ENCODE measurements at places on chromosomes 6 and 20. TPM values are rescaled to one million over a fixed set of nuclear protein-coding genes. Genes with fewer than 3 reads are reported as not detected.
A peak's percentile ranks its signal among the peaks of the same experiment; 100 is the strongest.

IMPG1 gene
- total RNA-seq, result not detected

NHLRC1 gene
- total RNA-seq, result 0.83 TPM

- H3K27ac ChIP-seq, result no peak overlapping the region
- peaks cover 6% of the 10 kb centered on the region for H3K4me1 ChIP-seq
- no peaks in the 10 kb centered on the region for H3K27me3 ChIP-seq
- H3K4me3 ChIP-seq, result no peak overlapping the region
- no peaks in the 10 kb centered on the region for H3K36me3 ChIP-seq
These were observed 72.2 kb downstream of the PLCB4 start for GRCh38 chr20:9141070-9141469.

DNA sequence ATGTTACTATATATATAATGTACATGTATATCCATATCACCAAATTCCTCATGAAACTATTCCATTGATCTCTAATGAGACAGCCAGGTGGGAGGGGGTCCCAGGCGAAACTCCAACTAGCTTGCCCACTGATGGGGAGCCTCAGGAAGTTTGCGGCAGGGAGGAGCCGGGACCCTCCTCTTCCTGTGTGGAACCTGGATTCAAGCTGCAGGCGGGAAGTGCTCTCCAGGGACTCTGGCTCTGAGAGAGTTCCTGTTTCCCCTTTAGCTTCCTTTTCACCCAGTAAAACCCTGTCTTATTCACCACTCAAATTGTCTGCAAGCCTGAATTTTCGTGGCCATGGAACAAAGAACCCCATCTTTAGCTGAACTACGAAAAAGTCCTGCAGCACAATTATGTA is 152.2 kb downstream of the OPN5 start:
- H3K4me3 ChIP-seq, result no peak overlapping the region
- no peak for DNase-seq
- no peaks in the 10 kb centered on the region for H3K27me3 ChIP-seq

TUBE1 gene
- total RNA-seq, result 15.6 TPM

DNA sequence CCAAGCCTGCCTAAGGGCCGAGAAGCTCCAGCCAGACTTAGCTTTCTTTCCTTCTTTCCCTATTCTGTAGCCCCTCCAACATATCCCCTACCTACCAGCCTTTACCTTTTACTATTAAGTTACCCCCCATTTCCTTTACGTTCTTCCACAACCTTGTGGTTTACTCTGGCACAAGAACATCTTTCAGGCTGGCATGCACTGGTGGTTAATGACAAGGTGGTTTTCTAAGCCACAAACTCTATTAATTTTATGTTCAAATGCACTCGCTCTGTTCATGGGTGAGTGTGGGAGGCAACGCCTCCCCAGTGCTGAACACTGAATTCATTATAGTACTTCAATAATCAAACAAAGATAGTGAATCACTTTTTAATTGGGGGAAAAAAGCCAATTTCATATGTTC is 64.4 kb downstream of the TRERF1 start:
- DNase-seq, result no peak
- H3K27me3 ChIP-seq, result no peaks in the 10 kb centered on the region
- H3K4me3 ChIP-seq, result no peak overlapping the region
- H3K27ac ChIP-seq, result no peak overlapping the region
- no peaks in the 10 kb centered on the region for H3K36me3 ChIP-seq

ADGRF1 gene
- 0.83 TPM for total RNA-seq

DNA sequence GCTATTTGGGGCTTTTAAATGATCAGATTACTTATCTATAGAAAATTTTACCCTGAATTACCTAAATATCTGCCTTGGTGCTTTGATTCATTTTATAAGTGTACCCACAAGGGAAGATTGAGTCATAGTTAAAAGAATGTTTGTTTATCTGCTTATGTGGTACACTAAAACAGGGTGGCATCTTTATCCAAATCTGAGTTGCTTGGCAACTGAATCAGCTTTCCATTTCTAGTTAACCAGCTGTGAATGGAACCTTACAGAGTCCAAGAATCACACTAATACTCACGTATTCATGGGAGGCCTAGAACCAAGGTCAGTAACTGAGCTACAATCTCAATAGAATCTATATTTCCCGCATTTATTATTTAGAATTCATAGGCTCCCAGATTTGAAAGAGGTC is 44.0 kb upstream of the CAP2 start:
- DNase-seq, result no peak
- peaks cover 10% of the 10 kb centered on the region for H3K4me1 ChIP-seq
- no peak overlapping the region for H3K4me3 ChIP-seq
- H3K27ac ChIP-seq, result no peak overlapping the region
- H3K27me3 ChIP-seq, result no peaks in the 10 kb centered on the region

DNA sequence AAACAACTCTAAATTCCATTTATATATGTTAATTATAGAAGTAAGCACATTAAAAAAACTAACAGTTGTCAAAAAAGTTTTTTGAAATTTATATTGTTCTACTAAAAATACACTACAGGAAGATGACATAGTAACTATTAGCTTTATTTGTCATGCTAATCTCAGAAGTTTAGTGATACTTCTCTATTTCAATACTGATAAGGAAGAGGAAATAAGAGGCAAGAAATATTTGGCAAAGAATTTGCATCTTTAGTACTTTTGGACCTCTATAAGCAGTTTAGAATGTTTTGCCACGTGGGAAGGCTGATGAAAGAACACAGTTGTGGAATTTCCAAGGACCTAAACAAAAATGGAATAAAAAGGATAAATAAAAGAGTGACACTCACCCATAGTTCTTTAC is 12.6 kb downstream of the IFNGR1 start:
- peaks cover 47% of the 10 kb centered on the region for H3K36me3 ChIP-seq
- DNase-seq, result no peak
- peaks cover 45% of the 10 kb centered on the region for H3K4me1 ChIP-seq
- H3K27me3 ChIP-seq, result no peaks in the 10 kb centered on the region
- H3K4me3 ChIP-seq, result no peak overlapping the region

DNA sequence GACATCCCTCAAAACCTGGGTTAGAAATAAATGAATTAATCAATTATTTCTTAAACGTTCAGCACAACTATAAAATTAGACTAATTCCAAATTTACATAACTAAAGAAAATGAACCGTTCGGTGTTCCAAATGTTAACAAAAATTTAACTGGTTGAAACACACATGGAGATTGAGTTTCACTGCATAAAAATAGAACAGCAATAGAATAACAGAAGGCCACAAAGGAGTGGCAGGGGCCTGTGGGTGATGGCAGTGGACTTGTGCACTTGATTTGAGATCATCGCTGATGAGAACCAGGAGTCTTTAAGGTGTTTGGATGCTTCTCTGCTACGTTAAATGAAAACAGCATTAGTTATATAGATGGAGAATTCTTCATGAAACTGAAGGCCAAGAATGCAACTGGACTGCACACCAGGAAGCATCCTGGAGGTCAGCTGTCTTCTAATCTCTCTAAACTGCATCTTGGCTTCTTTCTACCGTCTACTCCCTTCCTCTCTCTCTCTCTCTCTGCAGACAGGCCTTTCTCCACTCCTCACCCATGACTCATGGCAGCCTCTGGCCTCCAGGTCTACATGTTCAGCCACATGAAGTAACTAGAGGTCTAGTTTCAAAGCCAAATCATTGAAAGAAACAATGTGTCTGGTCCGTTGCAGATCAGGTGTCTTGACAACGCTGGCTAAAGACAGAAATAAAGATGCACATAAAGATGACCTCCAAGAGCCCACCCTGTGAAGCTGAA is 111.3 kb downstream of the SIM1 start:
- no peak overlapping the region for H3K27ac ChIP-seq
- H3K36me3 ChIP-seq, result no peaks in the 10 kb centered on the region
- no peaks in the 10 kb centered on the region for H3K27me3 ChIP-seq
- H3K4me3 ChIP-seq, result no peak overlapping the region
- H3K4me1 ChIP-seq, result no peaks in the 10 kb centered on the region

DNA sequence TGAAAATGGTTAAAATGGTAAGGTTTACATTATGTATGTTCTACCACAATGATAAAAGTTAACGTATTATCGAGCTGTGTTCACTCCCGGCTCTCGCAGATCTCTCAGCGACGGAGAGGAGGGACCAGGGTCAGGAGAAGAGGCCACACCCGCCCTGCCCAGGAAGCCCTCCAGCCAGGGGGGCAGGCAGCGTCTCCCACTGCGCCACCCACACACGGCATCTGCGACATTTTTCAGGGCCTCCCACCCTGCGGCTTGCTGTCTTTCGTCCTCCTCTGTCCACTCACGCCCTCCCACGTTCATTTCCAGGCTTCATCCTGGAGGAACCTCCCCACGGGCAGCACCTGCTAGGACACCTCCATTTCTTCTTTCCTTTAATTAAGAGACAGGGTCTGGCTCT is 43.3 kb downstream of the ZBTB46 start:
- peaks cover 4% of the 10 kb centered on the region for H3K4me1 ChIP-seq
- no peaks in the 10 kb centered on the region for H3K27me3 ChIP-seq
- DNase-seq, result no peak
- H3K4me3 ChIP-seq, result no peak overlapping the region

DNA sequence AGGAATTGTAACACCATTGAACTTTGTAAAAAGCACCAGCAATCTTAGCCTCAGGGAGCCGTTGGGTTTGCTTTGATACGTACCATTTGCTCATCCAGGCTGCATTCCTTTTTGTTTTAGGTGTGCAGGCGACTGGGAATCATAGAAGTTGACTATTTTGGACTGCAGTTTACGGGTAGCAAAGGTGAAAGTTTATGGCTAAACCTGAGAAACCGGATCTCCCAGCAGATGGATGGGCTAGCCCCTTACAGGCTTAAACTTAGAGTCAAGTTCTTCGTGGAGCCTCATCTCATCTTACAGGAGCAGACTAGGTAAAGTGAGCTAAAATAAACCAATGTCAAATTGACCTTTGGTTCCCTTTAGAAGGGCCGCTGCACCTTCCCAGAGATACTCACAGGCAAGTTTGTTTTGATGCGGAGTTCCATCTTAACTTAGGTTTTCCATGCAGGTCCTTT is 1.6 kb downstream of the MYLIP start:
- peaks cover 68% of the 10 kb centered on the region for H3K4me1 ChIP-seq
- peak overlapping the region; percentile 98 for H3K27ac ChIP-seq
- H3K27me3 ChIP-seq, result no peaks in the 10 kb centered on the region
- H3K36me3 ChIP-seq, result no peaks in the 10 kb centered on the region

DNA sequence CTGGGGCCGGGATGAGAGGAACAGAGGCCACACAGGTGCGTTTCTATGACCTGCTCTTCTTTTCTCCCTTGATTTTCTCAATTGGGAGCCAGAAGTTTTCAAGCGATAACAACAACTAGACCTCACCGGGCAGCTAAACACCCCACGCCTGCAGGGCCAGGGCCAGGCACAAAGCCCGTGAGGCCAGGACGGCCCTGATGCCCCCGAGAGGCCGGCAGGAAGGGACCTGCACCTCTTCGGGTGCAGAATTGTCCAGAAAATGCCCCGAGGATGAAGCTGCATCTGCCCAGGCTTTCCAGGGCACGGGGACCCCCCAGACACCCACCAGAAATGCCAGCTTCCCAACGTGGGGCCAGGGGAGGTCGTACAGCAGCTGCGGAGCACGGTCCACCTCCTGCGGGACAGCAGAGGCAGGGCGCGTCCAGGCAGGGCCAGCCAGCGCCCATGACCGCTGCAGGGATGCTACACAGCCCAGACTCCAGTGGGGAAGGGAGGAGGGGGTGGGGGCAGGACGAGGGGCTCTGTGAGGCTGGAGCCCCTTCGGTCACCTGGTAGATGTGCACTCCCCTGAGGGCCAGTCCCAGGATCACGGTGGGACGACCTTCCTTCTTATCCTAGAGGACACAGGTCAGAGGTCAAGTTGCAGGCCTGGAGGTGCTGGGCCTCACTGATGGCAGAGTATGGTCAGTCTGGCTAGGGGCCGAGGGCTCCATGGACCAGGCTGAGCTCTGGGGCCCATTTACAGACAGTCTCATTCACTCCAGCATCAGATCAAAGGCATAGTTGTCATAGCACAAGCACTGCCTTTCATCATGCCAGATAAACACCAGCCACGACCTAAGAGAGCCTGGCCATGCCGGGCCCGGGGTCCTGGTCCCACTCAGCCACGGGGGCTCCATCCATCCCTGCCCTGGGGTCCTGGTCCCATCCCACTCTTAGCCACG is 16.4 kb downstream of the FRMD1 start:
- no peaks in the 10 kb centered on the region for H3K27me3 ChIP-seq
- H3K36me3 ChIP-seq, result no peaks in the 10 kb centered on the region
- DNase-seq, result no peak
- no peak overlapping the region for H3K27ac ChIP-seq
- H3K4me1 ChIP-seq, result peaks cover 7% of the 10 kb centered on the region
- H3K4me3 ChIP-seq, result no peak overlapping the region

SYCP2L gene
- 0.66 TPM for total RNA-seq

- H3K27ac ChIP-seq, result no peak overlapping the region
- no peaks in the 10 kb centered on the region for H3K36me3 ChIP-seq
- no peak overlapping the region for H3K4me3 ChIP-seq
- peaks cover 25% of the 10 kb centered on the region for H3K4me1 ChIP-seq
These were observed 210.4 kb upstream of the RNF24 start for GRCh38 chr20:4225745-4226144.

DNA sequence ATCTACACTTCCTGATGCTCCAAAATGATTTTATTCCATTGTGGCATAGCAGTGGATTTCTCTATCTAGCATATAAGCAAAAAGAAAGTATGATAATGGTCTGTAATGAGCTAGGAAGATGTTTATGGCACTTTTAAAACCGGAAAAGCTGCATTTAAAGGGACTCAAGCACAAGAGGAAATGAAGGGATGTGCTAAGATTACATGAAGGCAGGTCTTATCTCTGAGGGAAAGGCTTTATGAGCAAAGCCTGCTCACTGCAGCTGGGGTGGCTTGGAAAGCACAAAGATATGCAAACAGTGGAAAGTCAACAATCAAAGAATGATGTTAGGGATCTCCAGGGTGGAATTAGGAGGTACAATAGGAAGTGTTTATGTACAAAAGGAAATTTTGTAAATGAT is 138.2 kb downstream of the TENT5A start:
- no peak overlapping the region for H3K4me3 ChIP-seq
- no peak overlapping the region for H3K27ac ChIP-seq
- no peaks in the 10 kb centered on the region for H3K4me1 ChIP-seq
- DNase-seq, result no peak
- H3K36me3 ChIP-seq, result no peaks in the 10 kb centered on the region
- H3K27me3 ChIP-seq, result no peaks in the 10 kb centered on the region

GRCh38 chr20:37535443-37536132 is 7.9 kb upstream of the BLCAP start:
- H3K4me3 ChIP-seq, result no peak overlapping the region
- no peak overlapping the region for H3K27ac ChIP-seq
- no peaks in the 10 kb centered on the region for H3K36me3 ChIP-seq
- no peaks in the 10 kb centered on the region for H3K4me1 ChIP-seq
- H3K27me3 ChIP-seq, result no peaks in the 10 kb centered on the region
- DNase-seq, result no peak

FGD2 gene
- total RNA-seq, result 13.9 TPM
